ENCODE measurements at places on chromosomes 1 and 21. TPM values are rescaled to one million over a fixed set of nuclear protein-coding genes. Genes with fewer than 3 reads are reported as not detected.

The DNAJC28 gene
- total RNA-seq, result 6.3 TPM

The INSRR gene
- 0.05 TPM for total RNA-seq

The OR6N1 gene
- total RNA-seq, result not detected

The RGS8 gene
- total RNA-seq, result not detected

The BGLAP gene
- total RNA-seq, result 0.52 TPM

The RXFP4 gene
- total RNA-seq, result not detected

The NTRK1 gene
- total RNA-seq, result 2.3 TPM

DNA sequence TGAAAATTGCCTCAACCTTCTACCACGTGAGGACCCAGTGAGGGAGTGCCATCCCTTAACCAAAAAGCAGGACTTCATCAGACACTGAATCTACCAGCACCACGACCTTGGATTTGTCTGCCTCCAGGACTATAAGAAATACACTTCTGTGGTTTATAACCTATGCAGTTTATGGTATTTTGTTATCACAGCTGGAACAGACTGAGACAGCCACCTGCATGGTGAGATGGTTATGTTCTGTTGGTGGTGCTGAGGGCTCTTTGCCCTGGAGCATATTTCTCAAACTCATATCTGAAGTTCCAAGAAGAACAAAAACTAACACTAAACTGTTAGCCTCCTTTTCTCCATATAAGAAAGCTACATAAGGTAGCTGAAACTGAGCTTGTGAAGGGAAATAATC, 69.8 kb upstream of the RGS18 start:
- no peaks in the 10 kb centered on the region for H3K4me1 ChIP-seq
- H3K27me3 ChIP-seq, result no peaks in the 10 kb centered on the region
- DNase-seq, result no peak
- no peaks in the 10 kb centered on the region for H3K36me3 ChIP-seq
- H3K27ac ChIP-seq, result no peak overlapping the region

DNA sequence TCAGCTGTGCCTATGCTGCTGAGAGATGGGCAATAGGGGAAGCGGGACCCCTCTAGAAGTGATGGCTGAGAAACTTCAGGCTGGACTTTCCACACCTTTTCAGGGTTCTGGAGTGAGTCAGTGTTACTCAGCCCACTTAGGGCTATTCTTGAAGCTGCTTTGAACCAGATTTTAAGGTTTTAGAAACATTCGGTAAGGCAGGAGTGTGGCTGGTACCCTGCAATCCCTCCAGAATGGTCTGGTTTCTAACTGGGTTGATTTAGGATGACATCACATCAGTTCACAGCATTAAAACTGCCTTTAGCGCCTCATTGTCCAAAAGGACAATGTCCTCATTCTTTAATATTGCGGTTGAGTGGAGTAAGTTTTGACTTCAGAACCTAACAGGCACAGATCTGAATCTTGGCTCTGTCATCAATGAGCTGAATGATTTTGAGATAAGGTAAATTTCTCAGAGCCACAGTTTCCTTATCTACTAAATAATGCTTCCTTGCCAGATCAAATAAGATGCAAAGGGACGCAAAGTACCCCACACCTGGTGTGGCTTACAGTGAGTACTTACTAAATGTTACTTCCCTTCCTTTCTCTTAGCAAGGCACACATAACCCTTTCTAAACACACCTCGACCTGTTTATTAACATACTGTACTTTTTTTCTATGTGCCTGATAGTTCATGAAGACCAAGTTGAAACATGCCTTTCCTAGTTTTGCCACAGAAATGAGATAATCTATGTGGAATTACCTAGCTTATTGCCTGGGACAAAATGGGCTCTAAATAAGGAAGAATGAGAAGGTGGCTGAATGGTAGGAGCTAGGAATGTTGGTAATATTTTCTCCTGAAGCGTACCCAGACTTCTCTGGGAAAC, 209.8 kb downstream of the ROR1 start:
- H3K36me3 ChIP-seq, result no peaks in the 10 kb centered on the region
- H3K4me1 ChIP-seq, result no peaks in the 10 kb centered on the region
- H3K27ac ChIP-seq, result no peak overlapping the region
- DNase-seq, result no peak

GRCh38 chr1:55478742-55479141, 263.6 kb upstream of the USP24 start:
- H3K36me3 ChIP-seq, result no peaks in the 10 kb centered on the region
- no peaks in the 10 kb centered on the region for H3K27me3 ChIP-seq
- no peak overlapping the region for H3K4me3 ChIP-seq
- no peak overlapping the region for H3K27ac ChIP-seq

- DNase-seq, result no peak
- H3K27ac ChIP-seq, result no peak overlapping the region
- no peaks in the 10 kb centered on the region for H3K27me3 ChIP-seq
- H3K36me3 ChIP-seq, result no peaks in the 10 kb centered on the region
- H3K4me1 ChIP-seq, result no peaks in the 10 kb centered on the region
These were observed 558.2 kb upstream of the PRMT6 start for GRCh38 chr1:106498238-106498637.

DNA sequence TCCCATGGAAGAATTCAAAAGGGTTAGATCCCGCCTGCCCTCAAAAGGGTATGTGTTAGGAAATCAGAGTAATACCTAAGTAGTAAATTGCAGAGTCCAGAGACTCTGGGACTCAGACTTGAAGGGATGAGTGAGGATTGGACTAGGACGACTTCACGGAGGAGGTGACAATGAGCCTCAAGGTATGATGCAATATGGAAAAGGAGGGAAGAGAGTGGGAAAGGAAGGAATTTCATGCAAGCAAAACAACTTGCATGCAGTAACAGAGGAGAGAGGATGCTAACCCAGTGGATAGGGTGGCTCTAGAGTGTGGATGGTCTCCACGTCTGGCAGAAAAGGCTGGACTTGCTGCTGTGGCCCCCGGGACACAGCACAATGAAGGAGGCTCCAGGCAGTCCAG, 4.8 kb downstream of the CAPN2 start:
- DNase-seq, result no peak
- H3K4me3 ChIP-seq, result no peak overlapping the region
- H3K36me3 ChIP-seq, result no peaks in the 10 kb centered on the region
- no peak overlapping the region for H3K27ac ChIP-seq

DNA sequence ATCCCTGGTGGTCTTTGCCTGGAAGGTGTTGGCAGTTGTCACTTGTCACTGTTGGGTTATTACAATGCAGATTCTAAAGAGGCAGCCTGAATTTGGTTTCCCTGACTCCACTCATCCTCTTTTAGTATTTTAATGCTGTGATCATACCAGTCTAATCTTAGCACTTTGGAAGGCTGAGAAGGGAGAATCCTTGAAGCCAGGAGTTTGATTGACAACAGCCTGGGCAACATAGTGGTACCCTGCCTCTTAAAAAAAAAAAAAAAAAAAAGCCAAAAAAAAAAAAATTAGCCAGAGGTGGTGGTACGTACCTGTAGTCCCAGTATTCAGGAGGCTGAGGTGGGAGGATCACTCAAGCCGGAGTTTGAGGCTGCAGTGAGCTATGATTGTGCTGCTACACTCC, 7.7 kb downstream of the GIPC2 start:
- no peak for DNase-seq
- no peaks in the 10 kb centered on the region for H3K36me3 ChIP-seq
- H3K4me1 ChIP-seq, result peaks cover 21% of the 10 kb centered on the region
- H3K27ac ChIP-seq, result no peak overlapping the region
- H3K27me3 ChIP-seq, result no peaks in the 10 kb centered on the region

GRCh38 chr1:154493276-154493675, 8.7 kb upstream of the TDRD10 start:
- H3K4me3 ChIP-seq, result no peak overlapping the region
- no peaks in the 10 kb centered on the region for H3K27me3 ChIP-seq
- peaks cover 97% of the 10 kb centered on the region for H3K4me1 ChIP-seq
- no peaks in the 10 kb centered on the region for H3K36me3 ChIP-seq
- peak overlapping the region; percentile 51 for H3K27ac ChIP-seq

GRCh38 chr1:53543130-53543777, 84.1 kb downstream of the DMRTB1 start:
- H3K27ac ChIP-seq, result no peak overlapping the region
- H3K4me3 ChIP-seq, result no peak overlapping the region
- H3K36me3 ChIP-seq, result no peaks in the 10 kb centered on the region
- H3K4me1 ChIP-seq, result no peaks in the 10 kb centered on the region
- no peaks in the 10 kb centered on the region for H3K27me3 ChIP-seq

DNA sequence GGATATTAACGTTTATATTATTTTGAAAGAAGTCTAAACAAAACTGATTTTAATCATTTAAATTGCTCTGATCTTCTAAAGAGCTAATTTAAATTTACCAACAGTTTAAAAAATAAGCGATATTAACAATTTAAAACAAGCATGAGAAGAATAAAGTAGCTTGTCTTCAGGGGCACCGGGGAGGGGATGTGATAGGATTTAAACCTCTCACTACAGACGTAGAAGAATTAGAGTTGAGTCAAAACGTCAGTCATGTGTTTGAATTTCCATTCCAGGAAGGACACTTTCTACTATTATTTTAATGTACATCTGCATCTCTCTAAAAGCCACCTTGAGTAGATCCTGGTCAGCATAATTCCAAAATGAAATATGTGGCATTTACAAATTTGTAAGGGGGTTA, 58.2 kb upstream of the TPTE start:
- DNase-seq, result no peak
- H3K4me1 ChIP-seq, result no peaks in the 10 kb centered on the region
- peaks cover 3% of the 10 kb centered on the region for H3K27me3 ChIP-seq
- H3K4me3 ChIP-seq, result no peak overlapping the region
- no peaks in the 10 kb centered on the region for H3K36me3 ChIP-seq

DNA sequence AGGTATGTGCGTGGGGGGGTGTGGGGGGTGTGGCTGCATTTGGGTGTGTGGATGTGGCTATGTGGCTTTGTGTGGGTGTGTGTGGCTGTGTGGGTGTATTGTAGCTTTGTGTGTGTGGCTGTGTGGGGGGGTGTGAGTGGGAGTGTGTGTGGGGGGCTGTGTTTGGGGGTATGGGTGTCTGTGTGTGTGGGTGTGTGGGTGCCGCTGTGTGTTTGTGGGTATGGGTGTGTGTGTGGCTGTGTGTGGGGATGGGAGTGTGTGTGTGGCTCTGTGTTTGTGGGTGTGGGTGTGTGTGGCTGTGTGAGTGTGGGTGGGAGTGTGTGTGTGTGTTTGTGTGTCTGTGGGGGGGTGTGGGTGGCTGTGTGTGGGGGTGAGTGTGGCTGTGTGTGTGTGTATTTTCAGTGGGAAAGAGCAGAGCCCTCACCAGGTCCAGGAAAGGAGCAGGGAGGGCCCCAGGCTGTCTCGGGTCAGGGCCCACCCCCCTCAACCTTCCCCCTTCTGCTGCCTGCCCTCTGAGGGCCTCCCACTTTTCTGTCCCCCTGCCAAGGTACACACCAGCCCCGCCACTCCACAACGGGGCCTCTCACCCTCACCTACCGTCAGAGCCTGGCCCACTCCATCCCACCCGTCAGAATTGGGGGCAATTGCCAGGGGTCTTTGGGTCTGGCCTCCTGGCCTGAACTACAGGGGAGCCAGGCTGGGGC, 1.9 kb upstream of the COL8A2 start:
- no peak overlapping the region for H3K27ac ChIP-seq
- H3K36me3 ChIP-seq, result no peaks in the 10 kb centered on the region
- DNase-seq, result no peak
- peaks cover 10% of the 10 kb centered on the region for H3K27me3 ChIP-seq
- peaks cover 6% of the 10 kb centered on the region for H3K4me1 ChIP-seq

GRCh38 chr1:212074856-212075255, 39.3 kb downstream of the DTL start:
- peak overlapping the region; percentile 85 for H3K27ac ChIP-seq
- H3K27me3 ChIP-seq, result no peaks in the 10 kb centered on the region

- DNase-seq, result no peak
- H3K36me3 ChIP-seq, result no peaks in the 10 kb centered on the region
- no peak overlapping the region for H3K27ac ChIP-seq
- no peaks in the 10 kb centered on the region for H3K4me1 ChIP-seq
These were observed 249.8 kb upstream of the C1orf174 start for GRCh38 chr1:4149831-4150230.

DNA sequence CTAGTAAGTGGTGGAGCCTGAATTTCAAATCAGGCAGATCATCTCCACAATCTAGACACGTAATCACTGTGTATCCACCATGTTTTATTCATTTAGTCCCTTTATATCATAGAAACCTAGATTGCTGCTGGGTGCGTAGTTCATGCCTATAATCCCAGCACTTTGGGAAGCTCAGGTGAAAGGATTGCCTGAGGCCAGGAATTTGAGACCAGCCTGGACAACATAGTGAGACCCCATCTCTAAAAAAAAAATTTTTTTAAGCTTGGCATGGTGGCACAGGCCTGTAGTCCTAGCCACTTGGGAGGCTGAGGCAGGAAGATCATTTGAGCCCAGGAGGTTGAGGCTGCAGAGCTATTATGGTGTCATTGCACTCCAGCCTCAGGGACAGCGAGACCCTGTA, 10.1 kb downstream of the MED18 start:
- H3K4me3 ChIP-seq, result no peak overlapping the region
- H3K36me3 ChIP-seq, result no peaks in the 10 kb centered on the region
- no peaks in the 10 kb centered on the region for H3K27me3 ChIP-seq
- DNase-seq, result no peak
- H3K4me1 ChIP-seq, result no peaks in the 10 kb centered on the region

- no peaks in the 10 kb centered on the region for H3K36me3 ChIP-seq
- no peak overlapping the region for H3K4me3 ChIP-seq
- peaks cover 9% of the 10 kb centered on the region for H3K4me1 ChIP-seq
These were observed 320.1 kb upstream of the FMN2 start for GRCh38 chr1:239771550-239771949.

GRCh38 chr1:11501491-11501897, 22.5 kb downstream of the DISP3 start:
- no peak overlapping the region for H3K27ac ChIP-seq
- peak; percentile 36 for DNase-seq
- H3K4me1 ChIP-seq, result no peaks in the 10 kb centered on the region
- peak overlapping the region; percentile 4 for H3K4me3 ChIP-seq
- no peaks in the 10 kb centered on the region for H3K27me3 ChIP-seq
- H3K36me3 ChIP-seq, result no peaks in the 10 kb centered on the region

DNA sequence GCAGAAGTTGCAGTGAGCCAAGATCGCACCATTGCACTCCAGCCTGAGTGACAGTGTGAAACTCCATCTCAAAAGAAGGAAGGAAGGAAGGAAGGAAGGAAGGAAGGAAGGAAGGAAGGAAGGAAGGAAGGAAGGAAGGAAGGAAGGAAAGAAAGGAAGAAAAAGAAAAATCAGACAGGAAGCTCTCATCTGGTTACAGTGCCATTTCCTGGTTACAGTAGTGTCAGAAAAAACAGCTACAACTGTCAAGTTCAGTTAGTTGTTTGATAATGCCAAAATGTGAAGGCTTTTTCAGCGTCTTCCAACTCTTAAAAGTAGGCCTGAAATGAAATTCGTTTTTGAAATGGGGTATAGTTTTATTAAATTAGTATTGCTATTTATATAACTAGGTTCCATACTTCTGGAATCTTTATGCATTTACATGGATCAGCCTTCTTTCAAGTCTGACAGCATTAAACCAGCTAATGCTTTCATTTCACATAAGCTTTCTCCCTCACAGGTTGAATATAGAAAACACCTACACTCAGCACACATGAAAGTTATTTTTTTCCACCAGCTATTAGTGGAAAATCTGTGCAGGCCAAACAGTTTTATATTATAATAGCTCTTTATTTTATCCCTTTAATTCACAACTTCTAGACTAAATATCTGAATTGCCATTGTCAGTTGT, 21.2 kb downstream of the PTPN22 start:
- H3K4me3 ChIP-seq, result no peak overlapping the region
- H3K36me3 ChIP-seq, result no peaks in the 10 kb centered on the region
- H3K27ac ChIP-seq, result no peak overlapping the region
- no peaks in the 10 kb centered on the region for H3K27me3 ChIP-seq
- no peak for DNase-seq

GRCh38 chr1:158819461-158820443, 11.4 kb upstream of the MNDA start:
- H3K27ac ChIP-seq, result no peak overlapping the region
- no peak for DNase-seq
- no peaks in the 10 kb centered on the region for H3K4me1 ChIP-seq
- H3K27me3 ChIP-seq, result no peaks in the 10 kb centered on the region
- no peaks in the 10 kb centered on the region for H3K36me3 ChIP-seq
- no peak overlapping the region for H3K4me3 ChIP-seq
